ENCODE measurements at places on chromosomes 3 and 15.

GRCh38 chr3:85781806-85782205 is 823.0 kb downstream of the CADM2 start:
- H3K27me3 ChIP-seq = no peaks in the 10 kb centered on the region
- H3K4me1 ChIP-seq = no peaks in the 10 kb centered on the region
- H3K36me3 ChIP-seq = no peaks in the 10 kb centered on the region
- DNase-seq = no peak

- no peaks in the 10 kb centered on the region for H3K4me1 ChIP-seq
- no peaks in the 10 kb centered on the region for H3K27me3 ChIP-seq
- H3K27ac ChIP-seq = no peak overlapping the region
- H3K36me3 ChIP-seq = no peaks in the 10 kb centered on the region
- no peak for DNase-seq
- no peak overlapping the region for H3K4me3 ChIP-seq
Measured at GRCh38 chr3:24012589-24013269, 67.6 kb downstream of the NR1D2 start.

GRCh38 chr3:66592016-66592761 is 91.4 kb upstream of the LRIG1 start:
- no peaks in the 10 kb centered on the region for H3K36me3 ChIP-seq
- H3K4me1 ChIP-seq = peaks cover 7% of the 10 kb centered on the region
- H3K4me3 ChIP-seq = no peak overlapping the region
- H3K27me3 ChIP-seq = no peaks in the 10 kb centered on the region
- no peak for DNase-seq
- H3K27ac ChIP-seq = no peak overlapping the region

- H3K4me1 ChIP-seq = no peaks in the 10 kb centered on the region
- H3K4me3 ChIP-seq = no peak overlapping the region
- H3K27me3 ChIP-seq = no peaks in the 10 kb centered on the region
- no peaks in the 10 kb centered on the region for H3K36me3 ChIP-seq
- no peak for DNase-seq
Measured at GRCh38 chr3:4704552-4704951, 211.4 kb downstream of the ITPR1 start.

DNA sequence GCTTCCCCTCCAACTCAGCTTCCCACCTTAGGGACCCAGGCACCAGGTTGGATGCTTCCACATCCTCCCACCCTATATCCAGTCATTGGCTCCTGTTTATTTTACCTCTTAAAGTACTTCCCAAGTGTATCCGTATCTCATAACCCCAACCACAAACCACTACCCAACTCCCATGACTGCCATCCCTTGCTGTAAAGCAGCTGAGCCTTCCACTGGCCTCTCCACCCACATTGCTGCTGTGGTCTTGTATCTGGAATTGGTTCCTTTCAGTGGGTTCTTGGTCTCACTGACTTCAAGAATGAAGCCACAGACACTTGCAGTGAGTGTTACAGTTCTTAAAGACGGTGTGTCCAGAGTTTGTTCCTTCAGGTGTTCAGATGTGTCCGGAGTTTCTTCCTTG is 79.8 kb upstream of the HRH1 start:
- no peak for DNase-seq
- no peak overlapping the region for H3K4me3 ChIP-seq
- no peaks in the 10 kb centered on the region for H3K27me3 ChIP-seq
- H3K36me3 ChIP-seq = no peaks in the 10 kb centered on the region
- H3K27ac ChIP-seq = no peak overlapping the region
- H3K4me1 ChIP-seq = no peaks in the 10 kb centered on the region

- H3K27me3 ChIP-seq = no peaks in the 10 kb centered on the region
- H3K27ac ChIP-seq = no peak overlapping the region
- H3K36me3 ChIP-seq = no peaks in the 10 kb centered on the region
- H3K4me3 ChIP-seq = no peak overlapping the region
- 0 out of 2 replicates have a peak, but pooled peaks cover 4% of the 10 kb centered on the region for H3K4me1 ChIP-seq
Measured at GRCh38 chr15:94056314-94056713, 175.0 kb upstream of the MCTP2 start.

- no peaks in the 10 kb centered on the region for H3K27me3 ChIP-seq
- H3K4me3 ChIP-seq = no peak overlapping the region
- no peak overlapping the region for H3K27ac ChIP-seq
Measured at GRCh38 chr15:50140098-50140497, 21.1 kb upstream of the ATP8B4 start.

GRCh38 chr15:89649716-89650115 is 5.6 kb downstream of the KIF7 start:
- H3K36me3 ChIP-seq = no peaks in the 10 kb centered on the region
- DNase-seq = no peak
- peaks cover 4% of the 10 kb centered on the region for H3K4me1 ChIP-seq
- no peak overlapping the region for H3K27ac ChIP-seq
- no peaks in the 10 kb centered on the region for H3K27me3 ChIP-seq
- H3K4me3 ChIP-seq = no peak overlapping the region

DNA sequence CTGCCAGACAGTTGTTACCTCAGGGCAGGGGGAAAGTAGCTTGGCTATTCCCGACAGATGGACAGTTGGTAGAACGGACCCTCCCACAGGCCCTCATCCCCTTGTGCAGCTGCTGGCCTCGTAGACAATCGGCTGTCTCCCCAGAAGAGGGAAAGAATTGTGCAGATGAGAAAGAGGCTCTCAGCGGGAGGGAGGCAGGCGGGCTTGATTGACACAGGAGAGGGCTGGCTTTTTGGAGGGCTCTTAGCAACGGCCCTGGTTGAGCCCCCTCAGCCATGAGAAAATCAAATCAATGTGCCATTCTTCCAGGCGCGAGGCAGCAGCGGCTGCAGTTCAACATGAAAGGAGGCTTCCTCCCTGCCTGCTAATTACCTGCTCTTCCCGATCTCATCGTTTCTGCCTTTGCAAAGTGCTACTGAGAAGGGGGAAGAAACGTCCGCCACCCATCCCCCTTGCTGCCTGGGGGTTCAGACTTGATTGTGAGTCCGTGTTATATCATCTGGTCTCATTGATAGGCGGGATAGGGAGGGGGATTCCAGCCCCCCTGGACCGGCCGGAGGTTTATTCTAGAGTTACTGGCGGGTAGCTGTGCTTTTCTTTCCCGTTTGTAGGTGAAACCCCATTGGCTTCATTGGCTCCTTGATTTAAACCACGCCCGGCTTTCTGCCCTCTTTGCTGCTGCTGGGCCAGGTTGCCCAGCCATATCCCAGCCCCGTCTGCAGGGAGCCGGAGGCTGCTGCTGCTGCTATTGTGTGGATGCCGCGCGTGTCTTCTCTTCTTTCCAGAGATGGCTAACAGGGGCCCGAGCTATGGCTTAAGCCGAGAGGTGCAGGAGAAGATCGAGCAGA is at the start of gene TAGLN3:
TSS of gene TAGLN3 (plus strand) at position 287 of the 848 bp plus-strand sequence. CDS start at position 788, 501 bp downstream.
- H3K27me3 ChIP-seq = no peaks in the 10 kb centered on the region
- H3K4me1 ChIP-seq = no peaks in the 10 kb centered on the region
- H3K4me3 ChIP-seq = peak within 1 kb of the TSS; percentile 20
- no peak for DNase-seq

Measured in Caco-2 (cell line).